ENCODE measurements at places on chromosomes 13 and 19.
A peak's percentile ranks its signal among the peaks of the same experiment; 100 is the strongest.

DNA sequence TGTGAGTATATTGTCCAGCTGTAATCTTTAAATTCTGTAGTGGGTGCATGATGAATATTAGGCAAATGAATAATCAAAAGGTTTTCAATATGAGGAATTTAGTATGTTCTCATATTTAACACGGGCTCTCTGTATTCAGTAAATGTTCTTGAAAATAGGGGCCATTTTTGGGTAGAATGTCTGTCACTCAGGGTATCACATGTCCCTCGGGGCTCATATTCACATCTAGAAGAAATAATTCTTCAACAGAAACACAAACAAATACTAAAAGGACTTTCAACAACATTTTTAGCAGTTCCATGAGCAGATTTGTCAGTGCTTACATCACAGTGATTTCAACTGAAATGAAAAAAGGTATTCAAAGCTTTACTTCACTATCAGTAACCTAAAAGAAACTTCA, 1388.4 kb upstream of the MIR17HG start:
- no peak for DNase-seq

GRCh38 chr19:3977242-3978143, 6.6 kb upstream of the DAPK3 start:
- DNase-seq, result peak; percentile 24

DNA sequence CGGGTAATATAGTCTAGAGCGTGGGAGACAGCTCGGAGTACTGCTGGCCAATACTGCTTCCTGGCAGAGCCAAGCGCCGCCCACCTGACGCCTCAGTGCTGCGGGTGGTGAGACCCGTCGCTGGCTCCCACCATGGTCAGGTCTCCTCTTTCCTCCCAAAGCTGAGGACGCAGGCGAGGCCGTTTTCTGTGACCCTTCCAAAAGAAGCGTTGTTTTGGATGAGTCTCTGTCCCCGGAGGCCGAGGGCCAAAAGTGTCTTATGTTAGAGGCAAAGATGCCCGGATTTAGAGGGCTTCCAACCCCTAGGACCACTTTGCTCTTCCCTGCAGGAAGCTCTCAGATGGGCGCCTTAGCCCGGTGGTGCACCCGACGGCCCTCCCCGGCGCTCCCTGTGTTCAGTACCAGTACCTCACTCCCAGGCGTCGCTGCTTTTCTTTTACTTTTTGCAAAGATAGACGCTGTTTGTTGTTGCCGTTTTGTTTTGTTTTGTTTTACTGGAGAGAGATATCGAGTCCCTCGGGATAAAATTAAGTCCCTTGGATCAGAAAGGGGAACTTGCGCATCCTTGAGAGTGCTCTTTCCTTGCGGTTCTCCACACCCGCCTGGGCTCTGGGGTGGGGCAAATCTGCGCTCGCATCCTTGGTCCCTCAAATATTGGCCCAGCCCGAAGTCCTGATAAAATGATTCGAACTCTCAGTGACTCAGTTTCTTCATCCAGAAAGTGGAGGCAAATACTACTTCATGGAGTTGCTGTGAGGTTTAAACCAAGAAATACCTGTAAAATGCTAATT, 7.0 kb downstream of the PDX1 start:
- peak; percentile 8 for DNase-seq

GRCh38 chr13:99970651-99971575, 654 bp downstream of the ZIC5 start:
- no peak for DNase-seq

- DNase-seq, result no peak
These were observed 60.7 kb downstream of the ZAR1L start for GRCh38 chr13:32254416-32254815.

- no peak for DNase-seq
These were observed 3.5 kb downstream of the CEACAM4 start for GRCh38 chr19:41623360-41623759.

- no peak for DNase-seq
These were observed 62.4 kb upstream of the RAP2A start for GRCh38 chr13:97371486-97372109.

- DNase-seq, result peak; percentile 63
These were observed 518 bp downstream of the TFDP1 start for GRCh38 chr13:113584870-113585671.

GRCh38 chr13:94703271-94703670, 9.1 kb downstream of the SOX21 start:
- no peak for DNase-seq

- peak; percentile 71 for DNase-seq
These were observed 614 bp upstream of the ZSCAN5A start for GRCh38 chr19:56315077-56315828.

DNA sequence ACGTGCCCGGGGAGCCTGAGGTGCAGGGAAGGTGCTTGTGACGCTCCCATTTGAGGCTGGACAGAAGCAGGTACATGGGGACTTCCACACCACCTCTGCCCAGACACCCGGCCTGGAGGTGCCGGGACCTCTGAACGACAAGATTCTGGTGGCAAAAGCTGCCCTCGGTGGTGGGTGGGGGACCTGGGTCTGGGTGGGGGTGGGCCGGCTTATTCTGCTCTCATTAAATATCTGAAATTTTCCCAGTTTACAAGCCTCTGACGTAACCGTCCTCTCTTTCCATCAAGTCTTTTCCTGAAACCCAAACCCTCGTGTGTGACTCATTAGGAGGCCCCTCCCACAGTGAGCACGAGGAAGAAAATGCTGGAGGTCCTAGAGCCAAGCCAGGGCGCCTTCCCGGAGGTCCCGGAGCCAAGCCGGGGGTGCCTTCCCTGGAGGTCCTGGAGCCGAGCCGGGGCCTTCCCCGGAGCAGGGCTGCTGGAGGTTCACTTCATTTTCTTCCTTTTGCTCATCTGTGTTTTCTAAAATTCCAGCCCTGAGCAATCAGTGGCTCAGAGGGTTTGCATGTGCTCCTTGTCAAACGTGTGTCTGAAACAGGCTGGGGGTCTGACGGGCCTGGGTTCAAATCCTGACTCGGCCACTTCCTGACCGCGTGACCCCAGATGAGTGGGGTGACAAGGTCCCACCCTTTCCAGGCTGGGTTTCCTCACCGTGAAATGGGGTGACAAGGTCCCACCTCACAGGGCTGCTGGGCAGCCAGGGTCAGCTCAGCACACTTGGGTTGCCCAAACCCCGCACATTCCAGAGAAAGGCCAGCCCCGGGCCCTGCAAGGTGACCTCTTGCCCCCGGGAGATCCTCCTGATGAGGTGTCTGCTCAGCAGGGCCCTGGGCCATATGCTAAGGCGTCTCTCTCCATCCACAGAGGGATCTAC, 10.0 kb downstream of the CFD start:
- DNase-seq, result no peak

GRCh38 chr19:47176071-47176626, 45.5 kb downstream of the SAE1 start:
- DNase-seq, result no peak

GRCh38 chr19:756236-756635, 5.3 kb downstream of the MISP start:
- no peak for DNase-seq

All from GM12892 (cell line).